ENCODE measurements at places on chromosomes 2 and 18. TPM values are rescaled to one million over a fixed set of nuclear protein-coding genes. Genes with fewer than 3 reads are reported as not detected.

TMEM163 gene
- total RNA-seq, result 37.3 TPM

GPR75 gene
- total RNA-seq, result 6.5 TPM

PREPL gene
- total RNA-seq, result 59.6 TPM

THAP4 gene
- 61.3 TPM for total RNA-seq

MAPK4 gene
- total RNA-seq, result 13.3 TPM

DNA sequence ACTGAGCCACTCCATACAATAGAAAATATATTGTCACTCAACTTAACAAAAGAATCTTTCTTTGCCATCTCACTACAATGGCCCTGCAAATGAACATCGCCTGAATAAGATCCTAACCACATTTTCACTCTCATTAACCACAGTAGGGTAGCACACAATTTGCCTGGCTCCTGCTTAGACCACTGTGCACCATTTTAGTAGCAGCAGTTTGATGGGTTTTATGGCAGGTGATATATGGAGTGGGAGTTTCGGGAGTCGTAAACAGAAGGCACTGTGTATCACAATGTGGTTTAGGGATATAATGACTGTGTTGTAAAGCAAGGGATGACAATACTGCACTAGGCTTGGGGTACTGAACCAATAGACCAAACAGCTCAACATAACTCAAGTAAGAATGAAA is 617.4 kb downstream of the BCL11A start:
- H3K27ac ChIP-seq, result no peak overlapping the region
- no peaks in the 10 kb centered on the region for H3K36me3 ChIP-seq
- no peaks in the 10 kb centered on the region for H3K4me1 ChIP-seq

- H3K36me3 ChIP-seq, result no peaks in the 10 kb centered on the region
- no peaks in the 10 kb centered on the region for H3K4me1 ChIP-seq
- H3K27me3 ChIP-seq, result no peaks in the 10 kb centered on the region
These were observed 45.5 kb downstream of the OSR1 start for GRCh38 chr2:19312949-19313348.

DNA sequence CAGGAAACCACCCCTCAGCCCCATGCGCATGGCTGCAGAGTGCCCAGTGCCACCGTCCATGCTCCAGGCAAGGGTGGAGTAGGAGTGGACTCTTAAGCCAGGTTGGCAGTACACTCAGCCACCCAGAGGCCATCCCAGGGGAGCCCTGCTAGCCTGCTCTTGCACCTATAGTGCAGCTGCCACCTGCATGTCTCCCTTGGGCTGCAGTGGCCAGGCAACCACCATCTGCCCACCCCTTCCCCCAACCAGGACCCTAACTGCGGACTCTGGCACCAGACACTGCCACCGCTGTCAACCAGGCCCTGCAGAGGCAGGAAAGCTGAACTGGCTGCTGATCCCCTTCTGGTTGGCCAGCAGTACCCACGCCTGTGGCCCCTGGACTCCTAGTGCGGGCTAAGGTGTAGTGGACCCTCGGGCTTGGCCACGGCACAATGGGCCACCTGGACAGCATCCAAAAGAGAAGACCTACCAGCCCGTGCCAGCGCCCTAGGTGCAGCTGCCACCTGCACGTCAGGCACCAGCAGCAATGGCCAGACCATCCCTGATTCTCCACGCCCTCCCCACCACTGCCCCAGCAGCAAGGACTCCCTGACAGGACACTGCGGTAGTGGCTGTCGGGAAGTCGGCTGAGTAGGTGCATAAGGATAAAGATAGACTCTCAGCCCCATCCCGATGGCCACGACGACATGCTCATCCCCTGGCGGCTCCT is 72.8 kb downstream of the RPIA start:
- H3K4me3 ChIP-seq, result peak overlapping the region; percentile 70
- no peaks in the 10 kb centered on the region for H3K4me1 ChIP-seq
- H3K36me3 ChIP-seq, result no peaks in the 10 kb centered on the region
- DNase-seq, result no peak
- H3K27ac ChIP-seq, result no peak overlapping the region
- no peaks in the 10 kb centered on the region for H3K27me3 ChIP-seq

DNA sequence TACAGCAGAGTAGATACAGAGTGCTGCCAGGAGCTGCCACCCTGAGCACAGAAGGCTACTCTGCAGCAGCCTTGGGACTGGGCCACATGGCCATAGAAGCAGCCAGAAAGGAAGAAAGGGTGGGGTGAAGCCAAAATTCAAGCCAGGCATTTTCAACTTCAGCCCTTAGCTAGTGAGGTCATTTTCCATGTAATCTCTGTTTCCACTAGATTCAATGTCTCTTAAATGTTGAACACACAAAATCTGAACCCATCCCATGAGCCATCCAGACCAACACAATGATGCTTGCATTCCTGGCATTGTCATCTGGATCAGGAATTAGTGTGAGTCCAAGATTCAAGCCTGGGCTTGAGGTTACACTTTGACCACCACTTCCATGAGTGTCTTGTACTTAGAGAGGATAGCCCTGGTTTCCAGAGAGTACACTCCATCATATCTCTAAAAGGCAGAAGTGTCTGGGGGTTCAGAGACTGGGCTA is 243.6 kb downstream of the OSR1 start:
- H3K4me3 ChIP-seq, result no peak overlapping the region
- no peaks in the 10 kb centered on the region for H3K36me3 ChIP-seq
- no peak overlapping the region for H3K27ac ChIP-seq
- H3K4me1 ChIP-seq, result peaks cover 3% of the 10 kb centered on the region
- no peaks in the 10 kb centered on the region for H3K27me3 ChIP-seq

DNA sequence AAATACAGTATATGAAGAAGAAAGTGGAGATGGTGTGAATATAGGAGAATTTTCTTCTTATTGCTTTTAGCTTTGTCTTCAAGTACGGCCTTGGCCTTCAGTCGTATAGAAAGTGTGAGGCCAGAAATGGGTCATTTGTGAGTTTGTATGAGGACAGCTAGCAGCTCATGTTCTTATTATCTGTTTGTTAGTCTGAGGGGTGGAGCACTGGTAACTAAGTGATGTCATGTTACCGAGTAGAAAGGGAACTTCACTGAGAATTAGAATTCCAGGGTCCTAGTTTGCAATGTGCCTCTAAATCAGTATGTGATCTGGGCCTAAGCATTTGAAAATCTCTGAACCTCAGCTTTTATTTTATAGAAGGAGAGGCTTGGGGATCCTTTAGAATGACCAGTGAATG is 588.6 kb downstream of the NRXN1 start:
- no peak for DNase-seq
- H3K4me3 ChIP-seq, result no peak overlapping the region
- no peak overlapping the region for H3K27ac ChIP-seq
- no peaks in the 10 kb centered on the region for H3K36me3 ChIP-seq
